ENCODE measurements at places on chromosomes 6 and 20.

GRCh38 chr20:50968289-50968688, 9.7 kb downstream of the MOCS3 start:
- ATAC-seq = no peak
- peaks cover 2% of the 10 kb centered on the region for H3K27me3 ChIP-seq
- no peak overlapping the region for H3K27ac ChIP-seq
- H3K4me1 ChIP-seq = no peaks in the 10 kb centered on the region
- H3K36me3 ChIP-seq = no peaks in the 10 kb centered on the region

- no peak overlapping the region for H3K4me3 ChIP-seq
- H3K4me1 ChIP-seq = peaks cover 7% of the 10 kb centered on the region
- no peaks in the 10 kb centered on the region for H3K36me3 ChIP-seq
- peaks cover 9% of the 10 kb centered on the region for H3K27me3 ChIP-seq
Measured at GRCh38 chr20:24131281-24131680, 142.7 kb upstream of the GGTLC1 start.

GRCh38 chr6:142947714-142948480, 2.9 kb upstream of the HIVEP2 start:
- peaks cover 33% of the 10 kb centered on the region for H3K36me3 ChIP-seq
- peak overlapping the region; percentile 100 for H3K27ac ChIP-seq

DNA sequence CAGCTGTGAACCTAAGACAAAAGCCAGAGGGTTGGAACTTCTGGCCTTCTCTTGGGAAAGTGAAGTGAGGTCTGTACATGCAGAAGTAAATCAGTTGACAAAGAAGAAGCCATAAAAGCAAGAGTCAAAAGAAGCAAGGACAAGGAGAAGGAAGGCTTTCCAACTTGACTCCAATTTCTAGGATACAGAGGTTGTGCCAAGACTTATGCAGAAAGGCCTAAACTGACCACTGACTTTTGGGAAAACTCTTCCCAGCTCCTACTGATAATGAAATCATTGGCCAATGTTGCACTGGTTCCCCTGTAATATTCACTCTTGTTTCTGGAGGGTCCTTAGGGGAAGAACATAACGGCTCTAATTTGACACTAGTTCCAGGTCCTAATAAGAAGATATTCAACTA, 29.3 kb upstream of the NT5E start:
- H3K27me3 ChIP-seq = peaks cover 17% of the 10 kb centered on the region
- H3K4me1 ChIP-seq = peaks cover 5% of the 10 kb centered on the region
- H3K27ac ChIP-seq = no peak overlapping the region
- no peak for ATAC-seq

DNA sequence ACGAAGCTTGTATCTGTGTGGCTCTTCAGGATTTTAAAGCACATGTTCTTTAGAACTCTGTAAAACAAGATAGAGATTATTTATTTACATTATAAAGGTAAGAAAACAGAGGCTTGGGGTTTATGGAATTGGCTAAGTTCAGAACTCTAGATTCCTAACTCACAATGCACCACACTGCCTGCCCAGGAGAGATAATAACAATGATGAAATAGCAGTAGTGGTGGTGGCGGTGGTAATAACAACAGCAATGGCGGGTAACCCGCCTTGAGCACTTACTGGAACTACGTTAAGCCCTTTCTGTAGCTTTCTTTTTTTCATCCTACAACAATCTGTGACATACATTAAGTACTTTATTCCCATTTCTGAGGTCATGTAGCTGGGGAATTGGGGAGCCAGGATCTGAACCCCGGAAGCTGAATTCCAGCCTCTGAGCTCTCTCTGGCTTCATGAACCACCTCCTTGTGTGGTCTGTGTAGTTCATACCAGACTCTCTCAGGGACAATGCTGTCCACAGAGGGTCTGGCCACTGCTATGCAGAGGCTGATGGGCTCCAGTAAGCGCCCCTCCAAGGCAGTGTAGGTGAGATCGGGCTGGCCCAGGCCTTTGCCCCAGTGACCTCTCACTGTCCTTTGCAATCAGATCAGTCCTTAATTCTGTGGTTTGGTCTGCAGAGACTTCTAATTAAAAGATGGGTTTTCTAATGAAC, 260.9 kb downstream of the SLC24A3 start:
- no peak overlapping the region for H3K4me3 ChIP-seq
- no peaks in the 10 kb centered on the region for H3K4me1 ChIP-seq
- no peaks in the 10 kb centered on the region for H3K27me3 ChIP-seq
- no peak overlapping the region for H3K27ac ChIP-seq

DNA sequence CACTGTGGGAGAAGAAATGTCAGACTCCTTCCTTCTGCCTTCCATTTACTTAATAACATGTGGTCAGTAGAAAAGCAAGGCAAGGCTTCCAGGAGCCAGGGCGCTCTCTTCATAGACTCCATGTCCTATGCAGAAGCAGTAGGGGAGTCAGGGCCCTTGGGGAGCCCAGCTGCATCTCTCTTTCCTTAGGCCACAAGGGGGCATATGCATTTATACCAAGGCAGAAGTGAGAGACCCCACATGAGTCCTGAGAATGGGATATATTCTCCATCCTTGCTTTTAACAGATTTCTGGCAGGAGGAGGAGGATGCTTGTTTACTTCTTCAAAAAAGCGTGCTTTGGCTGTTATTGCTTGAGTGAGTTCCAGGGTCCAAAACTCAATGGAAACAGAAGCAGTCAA, 198.5 kb downstream of the HIVEP2 start:
- no peak overlapping the region for H3K27ac ChIP-seq
- H3K4me3 ChIP-seq = no peak overlapping the region
- no peak for ATAC-seq
- peaks cover 2% of the 10 kb centered on the region for H3K4me1 ChIP-seq
- no peaks in the 10 kb centered on the region for H3K27me3 ChIP-seq
- H3K36me3 ChIP-seq = no peaks in the 10 kb centered on the region

- peaks cover 42% of the 10 kb centered on the region for H3K27me3 ChIP-seq
- peaks cover 13% of the 10 kb centered on the region for H3K4me1 ChIP-seq
Measured at GRCh38 chr6:2546901-2547300, 203.8 kb downstream of the MYLK4 start.

DNA sequence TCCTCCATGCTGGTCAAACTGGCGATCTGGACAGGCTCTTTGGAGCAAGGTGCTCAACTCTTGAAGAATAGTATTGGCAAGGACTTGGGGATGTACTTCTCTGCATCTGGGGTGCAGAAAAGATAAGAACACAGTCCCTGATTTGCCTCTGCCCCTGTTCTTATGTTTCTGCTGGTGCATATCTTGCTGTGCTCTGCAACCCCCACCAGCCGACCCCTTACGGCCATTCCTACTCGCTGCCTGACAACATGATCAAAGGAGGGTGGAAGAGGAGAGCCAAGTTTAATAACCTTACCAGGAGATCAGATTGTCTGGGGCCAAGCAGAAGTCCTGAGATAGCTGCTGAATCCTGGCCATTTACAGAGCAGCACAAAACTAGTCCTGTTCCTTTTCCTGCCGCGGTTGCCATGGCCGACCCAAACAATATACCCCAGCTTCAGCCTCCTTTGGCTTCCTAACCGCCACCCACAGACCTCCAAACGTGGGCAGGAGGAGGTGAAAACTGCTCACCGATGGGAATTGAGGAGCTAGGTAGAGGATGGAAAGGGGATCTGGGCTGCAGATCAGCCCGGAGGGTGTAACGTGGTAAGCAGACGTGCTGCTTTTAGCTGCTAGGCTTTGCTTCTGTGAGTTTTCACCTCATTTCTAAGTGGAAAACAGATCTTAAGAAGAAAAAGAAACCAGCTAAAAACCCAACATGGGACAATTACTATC, 60.9 kb downstream of the ATXN1 start:
- H3K4me3 ChIP-seq = peak overlapping the region; percentile 88
- ATAC-seq = peak; percentile 15
- H3K27me3 ChIP-seq = no peaks in the 10 kb centered on the region
- peak overlapping the region; percentile 94 for H3K27ac ChIP-seq
- H3K4me1 ChIP-seq = peaks cover 52% of the 10 kb centered on the region

- H3K27me3 ChIP-seq = no peaks in the 10 kb centered on the region
- ATAC-seq = no peak
- no peak overlapping the region for H3K4me3 ChIP-seq
- no peaks in the 10 kb centered on the region for H3K4me1 ChIP-seq
- no peaks in the 10 kb centered on the region for H3K36me3 ChIP-seq
- no peak overlapping the region for H3K27ac ChIP-seq
Measured at GRCh38 chr6:115514656-115515055, 546.0 kb downstream of the FRK start.

DNA sequence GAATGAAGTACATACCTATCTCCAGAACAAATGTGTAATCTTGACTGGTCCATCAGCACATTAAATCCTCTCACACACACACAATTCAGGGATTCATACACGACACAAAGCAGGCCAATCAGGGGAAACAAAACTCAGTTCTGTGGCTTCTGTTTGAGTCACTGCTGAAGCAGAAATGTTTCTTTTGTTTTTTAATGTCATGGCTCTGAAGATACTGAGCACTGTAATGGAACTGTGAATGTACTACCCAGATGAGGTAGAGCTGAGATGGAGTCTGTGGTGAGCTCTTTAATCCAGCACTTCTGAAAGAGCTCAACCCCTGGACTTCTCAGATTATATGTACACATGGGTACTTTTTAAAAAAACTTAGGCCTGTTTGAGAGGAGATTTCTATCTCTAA, 116.4 kb downstream of the THEMIS start:
- peaks cover 38% of the 10 kb centered on the region for H3K36me3 ChIP-seq
- peaks cover 52% of the 10 kb centered on the region for H3K4me1 ChIP-seq
- H3K4me3 ChIP-seq = peak overlapping the region; percentile 11
- peak; percentile 99 for ATAC-seq
- no peaks in the 10 kb centered on the region for H3K27me3 ChIP-seq

DNA sequence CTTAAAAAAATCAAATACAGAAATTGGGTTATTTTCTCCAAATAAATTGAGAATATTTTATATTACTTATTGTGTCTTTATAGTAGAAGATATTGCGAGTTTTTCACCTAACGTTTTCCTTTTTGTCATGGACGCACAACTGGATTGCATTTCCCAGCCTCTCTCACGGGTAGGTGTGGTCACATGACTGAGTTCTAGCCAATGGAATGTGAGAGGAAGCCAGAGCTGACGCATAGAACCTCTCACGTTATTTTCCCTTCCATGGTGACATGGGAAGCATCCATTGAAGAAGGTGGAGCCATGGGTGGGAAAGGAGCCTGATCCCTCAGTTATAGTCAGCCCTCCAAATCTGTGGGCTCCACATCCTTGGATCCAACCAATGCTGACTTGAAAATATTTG, 155.9 kb upstream of the UST start:
- no peaks in the 10 kb centered on the region for H3K36me3 ChIP-seq
- H3K27me3 ChIP-seq = peaks cover 33% of the 10 kb centered on the region
- ATAC-seq = no peak
- peaks cover 5% of the 10 kb centered on the region for H3K4me1 ChIP-seq
- no peak overlapping the region for H3K27ac ChIP-seq

DNA sequence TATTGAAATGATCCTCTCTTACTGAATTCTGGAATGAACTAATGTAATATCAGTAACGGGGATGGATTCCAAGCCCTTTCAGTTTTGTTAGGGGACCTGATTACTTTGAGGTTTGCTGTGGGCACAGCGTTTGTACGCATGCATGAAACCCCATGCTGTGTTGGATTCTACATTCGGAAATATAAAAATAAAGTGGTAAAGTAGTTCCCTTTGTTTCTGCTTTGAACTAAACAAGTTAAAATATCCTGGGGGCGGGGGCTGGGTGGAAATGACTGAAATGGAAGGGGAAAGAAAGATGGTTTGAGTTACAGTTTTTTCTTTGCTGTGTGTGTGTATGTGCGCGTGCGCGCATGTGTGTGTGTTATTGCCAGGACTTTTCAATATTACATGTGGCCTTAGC, 196.5 kb upstream of the OPRM1 start:
- no peak overlapping the region for H3K4me3 ChIP-seq
- no peaks in the 10 kb centered on the region for H3K4me1 ChIP-seq
- H3K27me3 ChIP-seq = no peaks in the 10 kb centered on the region
- H3K27ac ChIP-seq = no peak overlapping the region
- H3K36me3 ChIP-seq = no peaks in the 10 kb centered on the region
- no peak for ATAC-seq

GRCh38 chr20:20608641-20609040, 103.8 kb downstream of the RALGAPA2 start:
- H3K4me3 ChIP-seq = no peak overlapping the region
- H3K27me3 ChIP-seq = no peaks in the 10 kb centered on the region
- no peak overlapping the region for H3K27ac ChIP-seq
